Left hindlimb (tissue), 1 donor: ENCODE measurements at places on chromosomes 2 and 18.
A peak's percentile ranks its signal among the peaks of the same experiment; 100 is the strongest.

DNA sequence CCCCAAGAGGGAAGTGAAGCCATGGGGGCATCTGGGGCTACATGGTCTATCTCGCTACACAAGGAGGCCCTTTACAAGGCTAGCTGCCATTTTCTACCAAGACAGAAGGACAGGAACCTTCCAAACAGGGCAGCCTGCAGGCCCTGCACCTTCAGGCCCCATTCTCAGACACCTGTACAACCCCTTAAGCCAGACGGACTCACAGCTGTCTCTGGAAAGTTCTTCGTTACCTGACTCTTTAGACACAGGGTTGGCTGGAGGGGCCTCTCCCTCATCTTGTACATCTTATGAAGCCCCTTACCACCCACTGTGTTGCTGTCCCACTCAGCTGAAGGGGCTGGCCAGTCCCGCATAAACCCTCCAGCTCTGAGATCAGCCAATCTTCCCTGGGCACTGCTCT is 17.2 kb downstream of the TMEM127 start:
- DNase-seq, result no peak

DNA sequence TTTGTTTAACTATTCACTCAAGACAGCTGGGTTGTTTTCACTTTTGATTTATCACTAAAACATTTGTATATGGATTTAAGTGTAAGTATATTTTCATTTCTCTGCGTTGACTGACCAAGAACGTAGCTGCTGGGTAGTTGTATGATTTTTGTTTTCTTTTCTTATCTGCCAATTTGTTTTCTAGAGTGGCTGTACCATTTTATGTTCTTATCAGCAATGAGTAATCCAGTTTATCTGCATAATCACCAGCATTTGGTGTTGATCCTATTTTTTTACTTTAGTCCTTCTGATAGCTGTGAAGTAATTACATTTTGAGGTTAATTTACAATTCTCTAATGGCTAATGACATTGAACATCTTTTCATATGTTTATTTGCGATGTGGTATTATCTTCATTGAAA is 1178.4 kb upstream of the TMEFF2 start:
- no peak for DNase-seq

DNA sequence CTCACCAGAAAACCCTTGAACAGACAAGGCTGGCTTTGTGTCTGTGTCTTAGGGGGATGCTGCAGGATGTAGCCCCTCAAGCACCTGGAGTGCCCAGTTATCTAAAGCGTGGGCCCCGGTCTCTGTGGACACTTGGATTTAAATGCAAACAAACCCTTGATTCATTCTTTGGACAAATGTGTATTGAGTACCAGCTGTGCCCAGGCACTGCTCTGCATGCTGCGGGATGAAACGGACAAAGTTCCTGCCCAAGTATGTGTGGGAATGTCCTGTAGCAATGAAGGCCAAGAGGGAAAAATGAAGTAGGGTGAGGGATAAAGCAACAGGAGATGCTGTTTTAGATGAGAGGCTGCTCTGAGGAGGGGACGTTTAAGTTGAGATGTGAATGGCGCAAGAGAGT is 53.9 kb downstream of the BOLA3 start:
- DNase-seq, result no peak

- no peak for DNase-seq
These were observed 215.5 kb upstream of the CYRIA start for GRCh38 chr2:16881122-16881521.

GRCh38 chr2:106061611-106062349 is 132.3 kb downstream of the UXS1 start:
- peak; percentile 54 for DNase-seq

GRCh38 chr2:45466053-45466452 is 145.0 kb downstream of the SRBD1 start:
- no peak for DNase-seq
